ENCODE measurements at places on chromosomes 2 and 18.

GRCh38 chr18:59650266-59650820 lies 46.9 kb downstream of the CCBE1 start:
- no peak for DNase-seq

DNA sequence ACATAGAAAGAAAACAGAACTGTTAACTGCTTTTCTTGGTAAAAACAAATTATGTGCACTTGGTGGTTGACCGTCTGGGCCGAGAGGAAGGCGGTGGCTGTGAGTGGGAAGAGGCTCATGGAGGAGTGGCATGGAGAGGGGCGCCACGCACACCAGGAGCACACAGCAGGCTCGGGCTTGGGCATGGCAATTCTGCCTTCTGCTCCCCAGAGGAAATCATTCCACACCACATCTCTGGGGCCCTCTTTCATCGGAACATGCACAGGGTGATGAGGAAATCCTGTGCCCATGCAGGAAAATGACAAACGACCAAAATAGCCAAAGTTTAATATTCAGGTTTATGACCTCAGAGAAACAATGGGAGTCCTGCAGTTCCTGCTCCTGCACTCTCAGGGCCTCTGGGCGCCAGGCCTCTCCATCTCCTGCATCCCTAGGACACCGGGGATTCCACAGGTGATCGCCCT lies 26.4 kb downstream of the WDFY1 start:
- DNase-seq: no peak

- DNase-seq: no peak
Observed at GRCh38 chr2:205293559-205293958, 388.7 kb upstream of the NRP2 start.

GRCh38 chr2:9519250-9519649 lies 36.4 kb downstream of the ADAM17 start:
- peak; percentile 32 for DNase-seq

DNA sequence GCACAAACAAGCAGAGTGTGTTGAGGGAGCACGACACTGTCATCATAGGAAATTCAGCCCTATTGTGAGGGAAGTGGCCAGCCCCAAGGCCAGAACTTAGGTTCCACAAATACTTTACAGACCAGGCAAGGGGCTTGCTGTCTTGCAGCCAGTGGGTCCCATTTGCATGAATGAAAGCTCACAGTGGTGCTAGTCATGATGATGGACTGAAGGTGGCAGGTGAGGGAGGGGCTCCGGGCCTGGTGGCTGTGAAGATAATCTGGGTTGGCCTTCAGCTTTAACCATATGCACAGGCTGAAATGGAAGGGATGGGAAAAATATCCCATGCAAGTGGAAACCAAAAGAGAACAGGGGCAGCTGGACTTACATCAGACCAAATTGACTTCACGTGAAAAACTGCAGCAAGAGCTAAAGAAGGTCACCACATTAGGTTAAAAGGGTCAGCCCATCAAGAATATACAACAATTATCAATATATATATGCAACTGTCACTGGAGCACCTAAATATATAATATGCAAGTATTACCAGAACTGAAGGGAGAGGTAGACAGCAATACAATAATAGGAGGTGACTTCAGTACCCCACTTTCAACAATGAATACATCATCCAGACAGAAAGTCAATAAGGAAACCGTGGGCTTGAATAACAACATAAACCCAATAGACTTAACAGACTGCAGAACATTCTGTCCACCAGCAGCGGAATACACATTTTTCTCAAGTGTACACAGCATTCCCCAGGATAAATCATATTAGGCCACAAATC lies 39.6 kb downstream of the DCDC2C start:
- DNase-seq: no peak

GRCh38 chr18:36441426-36442240 lies 144.1 kb downstream of the FHOD3 start:
- peak; percentile 35 for DNase-seq

GRCh38 chr2:10022966-10023662 lies 20.2 kb upstream of the KLF11 start:
- no peak for DNase-seq

DNA sequence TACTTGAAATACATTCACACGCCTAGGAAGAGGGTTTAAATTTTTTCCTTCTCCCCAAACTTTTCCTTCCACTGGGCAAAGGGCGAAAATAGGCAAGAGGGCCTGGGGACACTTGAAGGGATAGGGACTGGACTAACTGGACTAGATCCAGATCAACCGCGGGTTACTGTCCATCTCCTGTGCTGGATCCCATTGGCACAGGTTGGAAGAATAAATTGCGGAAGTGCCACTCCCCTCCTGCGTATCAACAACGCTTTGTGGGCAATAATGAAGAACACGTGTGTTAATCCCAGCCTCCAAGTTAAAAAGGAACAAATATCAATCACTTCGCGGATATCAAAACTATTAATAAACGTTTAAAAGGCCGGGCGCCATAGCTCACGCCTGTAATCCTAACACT lies 1.7 kb upstream of the FZD5 start:
- DNase-seq: no peak

DNA sequence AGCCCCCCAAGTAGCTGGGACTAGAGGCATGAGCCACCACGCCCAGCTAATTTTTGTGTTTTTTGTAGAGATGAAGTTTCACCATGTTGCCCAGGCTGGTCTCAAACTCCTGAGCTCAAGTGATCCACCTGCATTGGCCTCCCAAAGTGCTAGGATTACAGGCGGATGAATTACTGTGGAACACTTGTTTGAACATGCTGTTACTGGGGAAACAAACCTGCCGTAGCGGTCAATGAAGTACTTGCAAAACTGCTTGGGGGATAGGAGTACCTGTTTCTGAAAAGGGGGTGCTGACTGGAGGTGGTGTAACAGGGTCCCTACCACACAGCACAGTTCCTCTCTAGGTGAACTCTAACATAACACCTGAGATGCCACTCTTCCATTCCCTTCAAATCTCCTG lies 5.9 kb upstream of the IMPACT start:
- no peak for DNase-seq

- no peak for DNase-seq
Observed at GRCh38 chr2:236015171-236015570, 153.0 kb downstream of the GBX2 start.

- DNase-seq: no peak
Observed at GRCh38 chr2:136135921-136136906, 18.3 kb upstream of the CXCR4 start.

DNA sequence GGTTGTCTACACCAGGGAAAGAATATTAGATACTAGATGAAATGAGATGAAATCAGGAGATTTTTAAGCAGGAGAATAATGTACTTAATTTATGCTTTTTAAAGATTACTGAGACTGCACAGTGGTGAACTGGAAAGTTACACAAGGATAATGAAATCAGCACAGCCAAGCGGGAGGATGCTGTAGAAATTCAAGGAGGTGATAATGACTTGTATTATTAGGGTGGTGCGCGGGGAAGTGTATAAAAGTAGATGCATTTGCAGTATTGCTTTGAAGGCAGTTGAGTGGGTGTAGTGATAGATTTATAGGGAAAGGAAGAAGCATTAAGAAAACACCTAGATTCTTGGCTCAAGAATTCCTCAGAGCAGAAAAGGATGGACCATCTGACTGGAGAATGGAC lies 359.5 kb upstream of the SPHKAP start:
- no peak for DNase-seq

GRCh38 chr2:119598596-119599263 lies 54.5 kb downstream of the CFAP221 start:
- no peak for DNase-seq

- DNase-seq: peak; percentile 80
Observed at GRCh38 chr2:101205521-101206479, 46.9 kb upstream of the CNOT11 start.

DNA sequence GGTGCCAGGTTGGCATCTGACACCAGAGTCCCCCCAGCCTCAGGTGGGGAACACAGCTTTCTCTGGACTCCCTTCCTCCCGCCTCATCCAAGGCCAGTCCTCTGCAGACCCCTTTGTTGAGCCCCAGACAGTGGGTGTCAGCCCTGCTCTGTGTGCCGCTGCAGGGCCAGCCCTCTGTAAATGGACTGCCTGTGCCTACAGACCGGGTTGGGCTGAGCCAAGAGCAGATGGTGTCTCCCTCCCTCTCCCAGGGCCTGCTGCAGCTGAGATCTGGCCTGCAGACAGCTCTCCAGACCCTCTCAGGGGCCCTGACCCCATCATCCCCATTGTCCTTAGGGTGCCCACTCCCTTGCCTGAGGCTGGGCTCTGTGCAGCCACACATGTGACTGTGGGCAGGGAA lies 160.8 kb downstream of the KLHL29 start:
- DNase-seq: no peak

- DNase-seq: no peak
Observed at GRCh38 chr2:46239175-46239846, 57.9 kb upstream of the EPAS1 start.

- no peak for DNase-seq
Observed at GRCh38 chr18:10274301-10274700, 180.1 kb upstream of the APCDD1 start.

DNA sequence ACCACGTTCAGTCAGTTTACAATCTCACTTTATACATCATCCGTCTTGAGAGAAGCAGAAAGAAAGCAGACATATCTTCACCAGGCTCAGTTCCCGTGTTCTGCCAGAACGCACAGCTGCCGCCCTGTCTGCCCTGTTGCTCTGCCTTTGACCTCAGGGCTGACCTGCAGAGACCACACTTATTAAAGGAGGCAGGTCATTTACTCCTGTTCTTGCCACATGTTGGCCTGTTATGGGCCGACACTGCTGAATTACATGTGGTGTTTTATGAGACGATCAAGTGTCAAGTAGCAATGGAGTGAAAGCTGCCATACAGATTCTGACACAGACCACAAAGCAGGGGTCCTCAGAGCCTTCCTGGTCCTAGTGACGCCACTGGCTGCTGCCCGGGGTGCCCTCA lies 232.2 kb downstream of the TTC32 start:
- no peak for DNase-seq

- DNase-seq: no peak
Observed at GRCh38 chr2:70161069-70161534, 29.7 kb downstream of the C2orf42 start.

- no peak for DNase-seq
Observed at GRCh38 chr2:103526757-103527156, 764.9 kb downstream of the TMEM182 start.

- no peak for DNase-seq
Observed at GRCh38 chr2:24047703-24048033, 477 bp upstream of the WDCP start.

DNA sequence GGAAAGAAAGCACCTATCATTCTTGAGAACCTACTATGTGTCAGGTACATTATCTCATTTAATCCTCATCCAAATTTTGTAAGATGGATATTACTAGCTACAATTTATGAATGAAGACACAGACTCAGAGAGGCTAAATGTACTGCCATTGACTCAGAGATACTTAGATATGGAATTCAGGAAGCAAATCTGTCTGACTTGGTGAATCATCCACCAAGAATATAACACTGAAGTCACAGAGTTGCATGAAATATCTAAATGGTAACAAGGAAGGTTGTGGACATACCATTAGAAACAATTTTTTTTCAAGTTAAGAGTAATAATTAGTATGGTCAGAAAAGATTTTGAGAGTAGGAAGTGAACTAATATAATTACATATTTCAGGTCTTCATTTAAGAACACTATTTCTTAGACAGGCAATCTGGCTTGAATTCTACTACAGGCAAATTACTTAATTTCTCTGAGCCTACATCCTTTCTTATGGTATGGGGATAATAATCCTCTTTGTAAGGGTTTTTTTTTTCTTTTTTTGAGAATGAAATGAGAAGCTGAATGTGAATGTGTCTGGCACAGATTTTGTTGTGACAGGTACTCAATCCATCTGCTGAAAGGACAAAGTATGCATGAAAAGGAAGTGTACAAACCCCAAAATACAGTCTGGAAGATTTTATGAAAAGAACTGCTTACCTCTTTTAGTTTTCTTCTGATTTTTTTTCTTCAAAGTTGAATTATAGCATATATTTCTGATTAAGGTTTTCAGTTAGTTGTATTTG lies 14.8 kb upstream of the C2orf66 start:
- DNase-seq: peak; percentile 60

- DNase-seq: no peak
Observed at GRCh38 chr2:178327516-178327915, 123.5 kb downstream of the PRKRA start.

GRCh38 chr2:207251573-207252192 lies 85.9 kb upstream of the KLF7 start:
- DNase-seq: no peak

- no peak for DNase-seq
Observed at GRCh38 chr2:233389601-233390125, 35.4 kb downstream of the DGKD start.

GRCh38 chr2:98880266-98881152 lies 55.5 kb downstream of the CRACDL start:
- DNase-seq: no peak

- no peak for DNase-seq
Observed at GRCh38 chr2:29990129-29990528, 68.7 kb upstream of the ALK start.

- no peak for DNase-seq
Observed at GRCh38 chr18:49344096-49344495, 116.3 kb downstream of the DYM start.

- no peak for DNase-seq
Observed at GRCh38 chr2:150192701-150193100, 294.8 kb downstream of the RND3 start.

DNA sequence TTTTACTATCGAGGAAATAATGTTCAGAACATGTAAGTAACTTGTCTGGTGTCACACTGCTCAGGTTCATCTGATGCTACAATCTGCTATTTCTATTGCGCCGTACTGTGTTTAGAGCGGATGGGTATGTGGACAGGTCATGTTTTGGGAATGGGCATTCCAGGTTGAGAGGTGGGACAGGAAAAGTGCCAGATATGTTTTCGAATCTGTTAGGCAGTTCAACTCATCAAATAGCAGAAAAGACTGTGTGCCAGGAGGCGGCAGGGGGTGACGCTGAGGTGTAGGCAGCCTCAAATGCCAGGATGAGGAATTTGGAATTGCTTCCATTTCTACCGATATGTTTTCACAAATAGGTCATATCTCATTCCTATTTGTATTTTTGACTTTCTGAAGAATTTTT lies 123.8 kb downstream of the HRH4 start:
- DNase-seq: no peak

DNA sequence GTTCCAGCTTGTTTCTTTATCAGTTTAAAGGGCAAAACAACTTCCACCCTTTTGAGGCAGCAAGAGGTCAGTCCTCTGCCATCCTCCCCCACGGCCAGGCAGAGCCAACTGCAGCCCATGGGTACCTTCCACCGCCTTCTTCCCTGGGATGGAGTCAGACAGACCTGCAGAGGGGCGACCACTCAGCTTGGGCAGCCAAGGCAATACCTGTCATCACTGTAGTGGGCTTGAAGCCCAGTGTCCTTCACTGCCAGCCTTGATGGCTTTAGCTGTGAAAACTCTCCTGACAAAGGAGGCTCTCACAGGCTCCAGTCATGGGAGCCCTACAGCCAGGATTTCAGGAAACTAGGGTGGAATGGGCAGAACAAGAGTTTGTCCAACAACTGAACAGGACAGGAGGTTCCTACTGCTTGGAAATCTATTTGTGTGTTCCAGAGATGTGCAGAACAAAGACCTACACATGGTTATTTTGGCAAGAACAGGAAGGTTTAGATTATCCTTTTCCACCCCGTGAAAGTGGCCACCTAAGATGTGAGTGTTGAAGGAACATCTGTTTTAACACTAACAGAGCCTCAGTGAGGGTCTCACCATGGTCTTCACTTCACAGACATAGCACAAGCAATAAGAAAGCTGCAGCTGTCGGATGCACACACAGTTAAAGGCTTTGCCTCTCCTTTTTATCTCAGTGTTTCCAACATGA lies 93.9 kb upstream of the RMDN2 start:
- no peak for DNase-seq

- DNase-seq: no peak
Observed at GRCh38 chr18:70332694-70333093, 43.8 kb downstream of the SOCS6 start.
